ENCODE measurements at places on chromosomes 6 and 20.

DNA sequence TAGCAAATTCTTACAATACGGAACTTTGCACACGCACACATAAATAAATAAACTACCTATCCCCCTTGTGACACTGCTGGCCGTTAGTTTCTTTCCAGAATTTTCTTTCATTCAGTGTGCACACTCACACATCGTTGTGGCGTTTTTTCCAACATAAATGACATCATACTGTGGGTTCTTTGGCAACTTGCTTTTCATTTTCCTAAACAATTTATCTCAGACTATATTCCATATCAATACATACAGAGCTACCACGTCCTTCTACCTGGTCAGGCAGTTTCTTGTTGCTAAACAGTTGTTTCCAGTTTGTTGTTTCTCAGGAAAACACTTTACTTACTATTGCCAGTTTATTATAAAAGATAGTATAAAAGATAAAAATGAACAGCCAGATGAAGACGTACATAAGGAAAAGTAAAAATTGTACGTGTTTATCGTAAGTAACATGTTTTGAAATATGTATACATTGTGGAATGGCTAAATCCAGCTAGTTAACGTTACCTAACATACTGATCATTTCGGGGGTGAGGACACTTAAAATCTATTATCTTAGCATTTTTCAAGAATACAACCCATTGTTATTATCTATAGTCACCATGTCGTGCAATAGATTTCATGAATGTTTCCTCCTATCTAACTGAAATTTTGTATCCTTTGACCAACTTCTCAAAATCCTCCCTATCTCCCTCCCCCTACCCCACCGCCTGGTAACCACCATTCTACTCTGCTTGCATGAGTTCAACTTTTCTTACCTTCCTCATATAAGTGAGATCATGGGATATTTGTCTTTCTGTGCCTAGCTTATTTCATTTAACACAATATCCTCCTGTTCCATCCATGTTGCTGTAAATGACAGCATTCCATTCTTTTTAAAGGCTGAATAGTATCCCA is 1.2 kb upstream of the TP53RK start:
- DNase-seq: no peak

DNA sequence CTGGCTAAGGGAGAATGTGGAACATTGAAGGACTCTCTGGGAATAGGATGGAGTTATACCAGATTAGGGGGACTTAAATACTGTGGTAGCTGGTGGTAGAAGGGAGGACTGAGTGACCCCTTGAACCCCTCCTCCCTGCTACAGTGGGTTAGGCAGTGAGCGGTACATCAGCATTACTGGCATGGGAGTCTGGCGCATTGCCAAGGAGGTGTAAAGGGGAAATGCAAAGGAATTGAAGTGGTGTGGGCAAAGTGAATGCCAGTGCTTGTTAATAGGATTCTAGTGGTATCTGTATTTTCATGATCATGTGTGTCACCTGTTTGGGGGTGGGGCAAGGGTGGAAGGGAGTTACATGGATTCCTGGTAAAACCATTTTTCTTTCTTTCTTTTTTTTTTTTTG is 60.1 kb downstream of the GFRA4 start:
- no peak for DNase-seq

DNA sequence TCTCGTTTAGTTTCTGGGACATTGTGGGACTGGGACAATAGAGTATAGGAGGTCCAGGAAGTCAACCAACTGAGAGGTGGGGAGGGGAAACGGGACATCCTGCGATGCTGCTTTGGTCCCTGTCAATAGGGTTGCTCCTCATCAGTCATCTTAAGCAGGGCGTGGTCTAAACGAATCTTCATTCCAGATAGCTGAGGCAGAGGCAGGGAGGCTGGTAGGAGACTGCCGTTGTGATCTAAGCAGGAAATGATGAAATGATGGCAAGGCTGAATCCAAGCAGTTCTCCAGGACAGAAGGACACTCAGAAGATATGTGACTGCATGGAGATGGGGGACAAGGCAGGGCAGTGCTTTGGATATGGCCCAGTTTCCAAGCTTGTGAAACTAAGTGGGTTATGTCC is 953.4 kb downstream of the KIF16B start:
- DNase-seq: no peak

DNA sequence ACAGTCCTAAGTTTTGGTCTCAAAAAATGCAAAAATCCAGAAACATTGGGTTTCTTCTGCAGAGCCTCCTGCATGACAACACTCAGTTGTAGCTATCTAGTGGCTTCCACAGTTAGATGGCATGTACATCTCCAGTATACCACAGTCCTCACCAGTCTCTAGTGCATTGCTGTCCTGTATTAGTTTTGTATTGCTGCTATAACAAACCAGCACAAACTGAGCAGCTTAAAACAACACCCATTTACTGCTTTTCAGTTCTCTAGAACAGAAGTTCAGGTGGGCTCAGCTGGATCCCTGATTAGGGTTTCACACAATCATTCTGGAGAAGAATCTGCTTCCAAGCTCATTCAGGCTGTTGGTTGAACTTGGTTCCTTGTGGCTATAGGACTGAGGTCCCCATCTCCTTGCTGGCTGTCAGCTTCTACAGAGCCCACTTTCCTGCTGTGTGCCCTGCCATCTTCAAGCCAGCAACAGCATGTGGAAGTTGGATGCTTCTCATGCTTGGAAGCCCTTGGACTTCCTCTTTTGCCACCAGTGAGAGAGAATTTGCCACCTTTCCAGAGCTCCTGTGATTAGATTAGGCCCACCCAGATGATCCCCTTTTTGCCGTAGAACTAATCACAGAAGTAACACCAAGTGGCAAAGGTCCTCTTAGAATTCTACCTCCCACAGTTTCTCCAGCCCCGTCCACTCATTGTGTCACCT is 48.9 kb upstream of the TBC1D7 start:
- DNase-seq: no peak

DNA sequence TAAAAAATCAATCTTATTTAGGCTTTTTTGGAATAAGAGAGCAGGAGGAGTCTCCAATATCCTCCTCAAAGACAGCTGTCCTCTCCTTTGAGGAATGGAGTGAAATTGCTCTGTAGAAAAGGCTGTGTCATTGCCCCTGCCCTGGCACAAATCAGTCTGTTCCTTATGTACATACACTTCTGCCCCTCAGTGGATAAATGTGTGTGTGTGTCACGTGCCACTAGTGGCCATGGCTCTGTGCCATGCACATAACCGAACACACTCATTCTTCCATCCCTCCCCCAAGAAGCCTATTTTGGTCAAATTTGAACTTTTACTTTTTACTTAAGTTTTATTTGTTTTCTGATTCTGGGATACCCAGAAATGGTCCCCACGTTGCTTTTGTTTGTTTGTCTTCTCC is 49.2 kb downstream of the ANKS1A start:
- DNase-seq: no peak

- no peak for DNase-seq
Measured at GRCh38 chr20:58651559-58651945, 469 bp downstream of the STX16 start.

- DNase-seq: no peak
Measured at GRCh38 chr6:131257104-131257503, 121.8 kb downstream of the AKAP7 start.

GRCh38 chr6:35686873-35687555 is 1.7 kb downstream of the FKBP5 start:
- no peak for DNase-seq

All from CD4-positive, alpha-beta T cell treated with Interleukin-6 at 100 ng/mL for 8 hours (primary cell).